ENCODE measurements at places on chromosomes 6 and 20. TPM values are rescaled to one million over a fixed set of nuclear protein-coding genes. Genes with fewer than 3 reads are reported as not detected.

GRCh38 chr20:55200317-55200716 lies 724.9 kb downstream of the DOK5 start:
- DNase-seq, result no peak

- DNase-seq, result no peak
These were observed 109.0 kb downstream of the DTNBP1 start for GRCh38 chr6:15553736-15554294.

GRCh38 chr6:3259491-3259958 lies 778 bp downstream of the PSMG4 start:
- DNase-seq, result peak; percentile 3

GRCh38 chr20:48965189-48965910 lies 43.8 kb downstream of the ARFGEF2 start:
- DNase-seq, result no peak

GRCh38 chr6:134132494-134133141 lies 80.2 kb upstream of the SLC2A12 start:
- no peak for DNase-seq

DNA sequence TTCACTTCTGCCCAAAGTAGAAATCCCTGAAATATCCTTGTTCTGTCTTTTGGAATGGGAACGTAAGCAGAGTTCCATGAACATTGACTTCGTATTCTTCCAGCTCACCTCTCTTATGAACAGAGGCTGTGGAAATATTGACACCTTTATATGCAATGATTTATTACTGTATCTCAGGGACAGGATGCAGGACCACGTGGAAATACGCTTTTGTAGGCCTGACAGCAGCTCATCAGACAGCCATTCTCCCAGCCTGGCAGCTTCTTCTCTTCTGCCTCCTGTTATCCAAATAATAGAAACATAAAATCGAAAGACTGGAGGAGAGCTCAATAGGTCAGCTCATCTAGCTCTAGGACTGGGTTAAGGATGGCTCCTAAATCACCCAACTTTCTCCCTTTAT lies 106.2 kb upstream of the DTNBP1 start:
- no peak for DNase-seq

DNA sequence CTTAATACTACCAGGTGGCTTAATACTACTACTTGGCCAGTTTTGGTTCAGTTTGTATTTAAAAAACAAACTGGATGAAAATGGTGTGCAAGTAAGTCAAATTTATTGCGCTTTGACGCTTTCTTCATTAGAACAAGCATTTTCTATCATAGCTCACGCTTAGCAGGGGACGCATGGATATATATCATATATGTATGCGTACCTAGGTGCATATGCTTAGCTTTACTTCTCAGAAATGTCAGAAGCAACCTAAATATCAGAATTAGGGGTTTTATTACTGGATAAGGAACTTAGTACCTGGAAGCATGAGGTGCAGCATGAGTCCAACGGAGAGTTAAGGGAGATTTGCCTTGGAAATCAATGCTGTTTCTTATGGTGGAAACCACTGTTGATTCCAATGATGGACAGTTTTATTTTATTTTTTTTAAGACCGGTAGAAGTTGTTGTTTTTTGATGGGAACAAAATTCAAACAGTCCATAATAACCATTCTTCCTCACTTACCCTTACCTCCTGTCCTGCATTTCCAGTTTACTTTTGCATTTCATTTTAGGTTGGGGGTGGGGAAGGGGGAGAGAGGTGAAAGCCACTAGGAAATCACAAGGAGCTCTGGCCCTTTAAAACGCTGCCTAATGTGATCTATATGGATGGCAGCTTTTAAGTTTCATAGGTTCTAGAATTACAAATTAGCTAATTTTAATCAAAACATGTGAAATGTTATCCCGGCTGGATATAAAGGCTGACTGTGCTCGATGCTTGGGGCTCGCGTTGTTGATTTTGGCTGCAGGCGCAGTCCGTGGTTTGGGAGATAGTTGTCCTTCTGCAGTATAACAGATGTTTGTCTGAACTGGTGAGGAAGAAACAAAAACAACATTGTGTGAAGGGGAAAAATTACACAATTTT lies 2.1 kb downstream of the SOBP start:
- no peak for DNase-seq

Gene RAD21L1
- polyA plus RNA-seq, result not detected

Gene FLOT1
- 76.0 TPM for polyA plus RNA-seq

Gene KCNG1
- not detected for polyA plus RNA-seq

Gene HLA-DOA
- 26.4 TPM for polyA plus RNA-seq

Gene DEFB124
- polyA plus RNA-seq, result not detected
